Inflammatory macrophage (primary cell): ENCODE measurements at places on chromosomes 11 and 22.

DNA sequence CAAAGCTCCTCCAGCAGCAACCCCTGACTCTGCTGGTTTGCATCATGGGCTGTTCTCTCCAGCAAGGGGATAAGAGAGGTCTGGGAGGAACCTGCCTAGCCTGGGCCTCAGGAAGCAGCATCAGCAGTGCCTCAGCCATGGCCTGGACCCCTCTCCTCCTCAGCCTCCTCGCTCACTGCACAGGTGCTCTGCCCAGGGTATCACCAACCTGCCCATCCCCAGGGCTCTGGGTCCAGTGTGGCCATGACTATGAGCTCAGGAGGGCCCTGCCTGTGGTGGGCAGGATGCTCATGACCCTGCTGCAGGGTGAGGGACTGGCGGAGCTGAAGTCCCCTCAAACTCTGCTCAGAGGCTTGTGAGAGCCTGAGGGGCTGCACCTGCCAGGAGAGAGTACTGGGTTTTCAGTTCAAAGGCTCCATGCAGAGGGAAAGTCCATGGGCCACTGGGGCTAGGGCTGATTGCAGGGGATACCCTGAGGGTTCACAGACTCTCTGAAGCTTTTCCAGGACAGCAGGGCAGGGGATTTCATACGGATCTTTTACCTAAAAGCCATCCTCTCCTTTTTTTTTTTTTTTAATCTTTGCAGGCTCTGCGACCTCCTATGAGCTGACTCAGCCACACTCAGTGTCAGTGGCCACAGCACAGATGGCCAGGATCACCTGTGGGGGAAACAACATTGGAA, 115.8 kb upstream of the IGLL5 start:
- no peak for DNase-seq

- DNase-seq = no peak
Observed at GRCh38 chr22:47375621-47376321, 613.3 kb downstream of the TBC1D22A start.

DNA sequence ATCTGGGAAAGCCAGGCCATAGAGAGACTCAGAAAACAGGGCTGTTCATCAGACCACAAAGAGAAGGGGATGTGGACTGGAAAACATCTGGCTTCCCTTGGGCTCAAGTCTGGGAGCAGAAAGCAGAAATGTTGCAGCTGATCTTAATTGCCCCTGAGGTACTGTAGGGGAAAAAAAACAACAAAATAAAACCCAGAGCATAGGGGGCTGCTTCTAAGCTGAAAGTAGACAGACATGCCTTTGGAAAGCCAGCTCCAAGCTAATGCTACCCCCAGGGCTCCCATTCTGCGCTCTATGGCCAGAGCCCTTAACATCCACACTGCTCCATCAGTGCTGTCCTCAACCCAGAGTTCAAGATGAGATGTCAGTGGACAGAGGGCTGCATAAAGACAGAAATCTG, 2.0 kb upstream of the PACSIN3 start:
- no peak for DNase-seq

- no peak for DNase-seq
Observed at GRCh38 chr11:30423279-30423648, 100.4 kb downstream of the ARL14EP start.

DNA sequence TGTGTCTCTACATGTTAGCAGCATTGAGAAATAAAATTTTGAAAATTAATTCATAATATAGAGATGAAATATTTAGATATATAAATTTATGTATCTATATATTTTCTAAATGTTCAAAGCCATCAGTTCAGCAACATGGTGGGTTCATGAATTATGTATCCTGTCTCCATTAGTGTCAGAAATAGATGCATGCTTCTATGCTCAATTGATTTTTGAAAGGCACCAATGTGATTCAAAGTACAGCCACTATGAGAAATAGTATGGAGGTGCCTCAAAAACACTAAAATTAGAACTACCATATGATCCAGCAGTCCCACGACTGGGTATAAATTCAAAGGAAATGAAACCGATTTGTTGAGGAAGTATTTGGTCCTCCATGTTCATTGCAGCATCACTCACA, 128.6 kb upstream of the SYN3 start:
- DNase-seq = no peak

DNA sequence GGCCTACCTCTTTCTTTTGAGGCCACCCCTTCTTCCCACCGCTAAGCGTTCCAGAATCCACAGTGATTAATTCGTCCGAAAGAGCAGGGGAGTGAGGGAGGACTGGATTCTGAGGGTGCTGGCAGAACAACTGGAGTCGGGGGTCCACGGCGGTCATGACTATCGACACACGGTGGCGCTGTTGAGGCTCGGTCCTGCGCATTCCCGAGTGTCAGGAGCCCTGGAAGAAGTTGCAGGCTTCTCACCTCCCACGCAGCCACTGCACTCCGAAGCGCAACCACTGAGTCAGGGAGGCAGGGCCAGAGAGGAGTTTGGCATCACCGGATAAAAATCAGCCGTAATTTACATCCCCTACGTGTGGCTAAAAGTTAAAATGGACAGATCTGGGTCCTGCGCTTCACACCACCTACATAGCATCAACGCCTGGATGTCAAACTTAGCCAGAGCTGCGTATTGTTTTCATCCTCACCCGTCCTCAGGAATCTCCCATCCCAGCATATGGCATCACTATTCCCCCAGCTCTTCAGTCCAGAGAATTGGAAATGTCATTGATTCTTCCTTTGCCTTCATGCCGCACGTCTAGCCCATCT, 10.7 kb upstream of the CTSF start:
- DNase-seq = peak; percentile 77

- no peak for DNase-seq
Observed at GRCh38 chr11:124870430-124870829, 5.2 kb downstream of the ROBO3 start.

GRCh38 chr22:44361391-44362126, 48.8 kb upstream of the SHISAL1 start:
- DNase-seq = no peak

GRCh38 chr22:31816750-31817149, 62.9 kb downstream of the DEPDC5 start:
- no peak for DNase-seq

GRCh38 chr11:11848891-11849746, 7.3 kb downstream of the USP47 start:
- peak; percentile 42 for DNase-seq
